CMK (cell line): ENCODE measurements at places on chromosomes 2 and 18.

- no peak for DNase-seq
Measured at GRCh38 chr2:69594341-69594740, 49.2 kb downstream of the AAK1 start.

DNA sequence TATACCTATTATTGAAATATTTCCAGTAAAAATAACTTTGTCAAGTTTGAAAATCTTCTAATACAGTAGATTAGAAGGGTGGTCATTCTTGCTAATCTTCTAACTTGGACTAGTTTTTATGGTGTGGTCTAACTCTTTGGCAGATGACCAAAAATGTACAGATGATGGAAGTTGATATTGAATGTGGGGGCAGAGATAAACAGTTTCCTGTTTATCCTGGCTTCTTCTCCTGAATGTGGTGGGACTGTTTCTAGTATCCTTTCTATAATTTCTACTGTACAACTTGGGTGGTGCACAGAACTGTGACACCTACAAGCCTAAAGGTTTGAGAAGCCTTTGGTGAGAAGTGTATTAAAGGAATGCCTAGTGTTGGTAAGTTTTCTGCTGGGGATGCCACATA, 178.7 kb downstream of the PDE11A start:
- DNase-seq = peak; percentile 62

GRCh38 chr2:75290600-75291150, 91.4 kb upstream of the TACR1 start:
- no peak for DNase-seq

- no peak for DNase-seq
Measured at GRCh38 chr2:67485431-67485830, 88.3 kb downstream of the ETAA1 start.

DNA sequence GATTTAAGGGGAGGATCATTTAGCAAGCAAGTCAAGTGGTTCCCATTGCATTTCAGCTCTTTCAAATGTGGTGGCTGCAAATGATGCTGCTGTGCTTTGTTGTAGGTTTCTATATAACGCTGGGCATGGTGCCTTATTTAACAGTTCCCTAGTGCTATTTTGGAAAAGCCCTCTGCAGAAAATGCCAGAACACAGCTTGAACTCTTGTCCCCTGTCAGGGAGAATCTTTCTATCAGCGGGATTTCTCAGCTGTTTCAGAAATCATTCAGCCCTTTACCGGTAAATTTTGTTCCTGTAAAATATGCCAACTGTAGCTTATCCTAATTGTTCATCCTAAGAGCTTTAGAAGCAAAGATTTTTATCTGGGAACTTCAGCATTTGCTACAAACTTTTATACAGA, 77.8 kb upstream of the DTNA start:
- DNase-seq = no peak

DNA sequence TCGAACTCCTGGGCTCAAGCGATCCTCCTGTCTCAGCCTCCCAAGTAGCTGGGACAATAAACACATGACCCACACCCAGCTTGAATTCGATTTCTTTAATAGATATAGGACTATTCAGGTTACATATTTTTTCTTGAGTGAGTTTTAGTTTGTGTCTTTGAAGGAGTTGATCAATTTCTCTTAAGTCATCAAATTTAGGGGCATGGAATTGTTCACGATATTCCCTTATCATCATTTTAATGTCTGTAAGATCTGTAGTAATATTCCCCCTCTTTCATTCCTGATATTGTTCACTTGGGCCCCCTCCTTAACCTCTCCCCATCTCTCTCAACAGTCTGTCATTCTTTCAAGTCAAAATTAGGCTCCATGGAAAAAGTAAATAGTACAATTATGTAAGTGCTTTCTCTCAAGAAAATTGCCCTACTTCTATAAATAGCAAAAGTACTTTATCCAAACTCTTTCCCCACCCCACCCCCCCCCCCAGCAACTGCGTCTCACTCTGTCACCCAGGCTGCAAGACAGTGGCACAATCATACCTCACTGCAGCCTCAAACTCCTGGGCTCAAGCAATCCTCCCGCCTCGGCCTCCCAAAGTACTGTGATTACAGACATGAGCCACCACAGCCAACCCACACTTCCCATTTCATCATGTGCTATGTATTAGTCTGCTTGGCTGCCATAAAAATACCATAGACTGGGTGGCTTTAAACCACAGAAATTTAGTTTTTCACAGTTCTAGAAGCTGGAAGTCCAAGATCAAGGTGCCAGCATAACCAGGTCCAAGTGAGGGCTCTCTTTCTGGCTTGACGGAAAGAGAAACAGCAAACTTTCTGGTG, 20.1 kb downstream of the WDR33 start:
- DNase-seq = no peak

GRCh38 chr18:23057096-23057495, 78.2 kb upstream of the CABLES1 start:
- no peak for DNase-seq

DNA sequence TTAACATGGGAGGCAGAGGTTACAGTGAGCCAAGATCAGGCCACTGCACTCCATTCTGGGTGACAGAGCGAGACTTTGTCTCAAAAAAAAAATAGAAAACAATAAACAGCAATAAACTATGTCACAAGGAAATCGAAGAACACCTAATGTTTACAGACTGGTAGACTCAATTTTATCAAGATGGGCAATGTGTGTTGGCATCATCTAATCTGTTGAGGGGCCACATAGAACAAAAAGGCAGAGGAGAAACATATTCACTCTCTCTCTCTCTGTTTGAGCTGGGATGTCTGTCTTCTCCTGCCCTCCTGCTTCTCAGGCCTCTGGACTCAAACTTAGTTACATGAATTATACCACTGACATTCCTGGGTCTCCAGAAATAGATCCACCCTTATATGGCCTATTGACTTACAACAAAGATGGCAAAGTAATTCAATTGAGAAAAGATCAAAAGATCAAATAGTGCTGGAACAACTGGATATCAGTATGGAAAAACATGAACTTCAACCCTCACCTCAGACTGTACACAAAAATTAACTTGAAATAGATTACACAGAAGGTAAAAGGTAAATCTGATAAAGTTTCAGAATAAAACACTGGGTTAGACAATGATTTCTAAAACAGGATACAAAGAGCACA, 703.8 kb upstream of the CRIM1 start:
- no peak for DNase-seq

GRCh38 chr18:8462651-8463185, 146.5 kb upstream of the RAB12 start:
- DNase-seq = no peak

GRCh38 chr2:104939570-104940217, 85.8 kb downstream of the POU3F3 start:
- DNase-seq = no peak

DNA sequence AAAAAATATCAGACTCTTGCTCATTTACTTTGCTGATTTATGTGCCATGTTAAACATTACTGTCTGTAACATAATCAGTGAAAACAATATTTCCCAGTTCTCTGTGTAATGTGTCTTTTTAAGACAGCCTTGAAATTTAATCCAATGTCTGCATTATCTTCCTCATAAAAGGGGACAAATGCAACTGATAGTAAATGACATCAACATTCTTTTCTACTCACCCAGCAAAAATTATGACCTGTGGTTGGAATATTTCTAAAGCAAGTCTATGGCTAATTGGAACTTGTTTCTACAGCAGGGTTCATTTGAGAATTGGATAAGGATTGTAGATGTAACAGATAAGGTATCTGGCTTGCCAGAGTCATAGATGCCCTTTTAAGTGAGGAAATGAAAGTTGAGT, 34.8 kb downstream of the C1D start:
- no peak for DNase-seq

- DNase-seq = no peak
Measured at GRCh38 chr2:45168711-45169338, 159.6 kb upstream of the SIX2 start.

GRCh38 chr2:214987261-214987660, 151.2 kb downstream of the ABCA12 start:
- no peak for DNase-seq
